NCI-H1930 (cell line): ENCODE measurements at places on chromosomes 3 and 15.

DNA sequence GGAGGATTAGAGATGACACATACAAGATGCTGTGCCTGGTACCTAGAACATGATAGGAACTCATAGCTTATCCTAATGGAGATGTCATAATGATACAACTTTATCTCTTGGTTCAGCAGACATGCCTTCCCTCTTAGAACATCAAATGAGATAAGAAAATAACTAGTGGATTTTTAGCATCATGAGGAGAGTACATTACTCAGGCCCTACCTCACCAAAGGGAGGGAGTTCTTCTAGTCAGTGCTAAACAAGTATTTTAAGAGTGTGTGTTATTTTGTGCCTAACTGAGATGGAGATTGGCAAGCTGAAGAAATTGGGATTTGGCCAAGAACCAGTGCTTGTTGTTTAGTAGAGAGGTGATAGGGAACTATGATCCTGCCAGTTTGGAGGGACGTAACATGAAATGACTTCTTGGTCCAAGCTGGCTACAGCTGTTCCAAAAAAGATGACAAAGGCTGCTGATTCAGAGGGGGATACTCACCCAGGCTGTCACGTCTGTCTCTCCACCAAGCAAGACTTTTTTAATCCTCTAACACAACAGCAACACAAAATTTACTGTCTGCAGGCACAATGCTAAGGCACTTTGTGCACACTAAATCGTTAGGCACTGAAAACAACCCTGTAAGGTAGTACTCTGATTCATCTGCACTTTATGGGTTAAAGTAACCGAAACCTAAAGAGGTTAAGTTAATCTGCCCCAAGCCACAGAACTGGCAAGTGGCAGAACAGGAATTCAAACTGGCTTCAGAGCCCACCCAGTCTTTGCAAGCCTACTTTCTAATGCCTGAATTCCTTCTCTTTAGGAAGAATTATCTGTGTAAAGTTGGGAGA is 126.5 kb downstream of the CMSS1 start:
- DNase-seq, result no peak

- no peak for DNase-seq
Measured at GRCh38 chr3:13010780-13011572, 62.3 kb downstream of the IQSEC1 start.

DNA sequence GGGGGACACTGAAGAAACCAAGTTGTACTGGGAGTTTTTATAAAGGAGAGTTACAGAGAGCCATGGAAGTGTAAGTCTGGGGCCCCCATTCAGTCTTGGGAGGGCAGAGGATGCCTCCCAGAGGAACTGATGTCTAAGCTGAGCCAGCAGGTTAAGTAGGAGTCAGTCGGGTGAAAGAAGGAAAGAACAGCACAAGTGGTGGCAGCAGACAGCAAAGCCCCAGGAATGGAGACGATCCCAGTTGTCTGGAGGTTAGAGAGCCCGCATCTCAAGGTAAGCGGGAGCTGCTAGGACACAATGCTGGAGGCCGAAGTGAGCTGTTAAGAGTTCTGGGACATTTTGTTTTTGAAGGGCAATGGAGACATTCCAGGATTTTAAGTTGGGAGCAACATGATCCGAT is 88.8 kb downstream of the TAMM41 start:
- DNase-seq, result no peak

DNA sequence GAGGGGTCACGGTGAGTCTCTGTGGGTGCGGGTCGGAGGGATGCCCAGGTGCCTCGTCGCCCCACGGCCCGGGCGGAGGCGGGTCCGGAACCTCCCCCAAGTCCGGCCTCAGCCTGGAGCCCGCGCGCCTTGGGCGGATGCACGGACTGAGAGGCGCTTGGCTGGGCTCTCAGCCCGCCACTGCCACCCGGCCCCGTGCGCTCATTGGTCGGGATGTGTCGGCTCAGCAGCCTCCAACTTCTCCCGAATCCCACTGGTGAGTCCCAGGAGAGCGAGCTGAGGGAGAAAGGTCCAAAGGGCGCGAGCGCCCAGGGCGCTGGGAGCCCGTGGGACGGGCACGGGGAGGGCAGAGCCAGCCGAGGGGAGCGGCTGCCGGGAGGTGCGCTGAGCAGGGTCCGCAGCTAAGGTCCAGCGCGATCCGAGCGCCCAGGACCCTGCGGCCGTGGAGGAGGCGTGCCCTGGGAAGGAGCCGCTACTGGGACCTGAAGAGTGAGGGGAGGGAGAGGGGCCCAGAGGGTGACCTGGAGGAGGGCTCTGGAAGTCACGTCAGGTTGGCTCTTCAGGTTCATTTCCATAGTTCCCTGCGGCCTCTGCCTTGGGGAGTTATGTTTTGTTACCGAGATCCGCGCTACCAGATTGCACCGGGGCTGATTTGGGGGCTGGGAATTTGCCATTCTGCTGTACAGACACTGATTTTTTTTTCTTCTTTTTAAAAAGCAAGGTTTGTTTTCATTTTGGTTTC is at the start of gene MME:
TSS of gene MME (plus strand) at position 574 of the 742 bp plus-strand sequence. CDS start 3,849 bp downstream, outside the sequence.
- peak; percentile 8 for DNase-seq

DNA sequence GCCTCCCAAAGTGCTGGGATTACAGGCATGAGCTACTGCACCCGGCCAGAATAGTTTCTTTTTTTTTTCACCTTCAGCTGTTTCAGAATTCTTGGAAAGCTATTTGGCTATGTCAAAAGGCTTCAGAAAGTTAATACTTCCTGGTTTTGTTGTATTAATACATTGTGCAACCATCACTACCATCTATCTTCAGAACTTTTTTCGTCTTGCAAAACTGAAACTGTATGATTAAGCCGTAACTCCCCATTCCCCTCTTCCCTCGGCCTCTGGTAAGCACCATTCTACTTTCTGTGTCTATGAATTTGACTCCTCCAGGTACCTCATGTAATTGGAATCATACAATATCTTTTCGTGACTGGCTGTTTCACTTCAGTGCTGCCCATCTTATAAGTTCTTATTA is 5.2 kb upstream of the NOX5 start:
- no peak for DNase-seq

DNA sequence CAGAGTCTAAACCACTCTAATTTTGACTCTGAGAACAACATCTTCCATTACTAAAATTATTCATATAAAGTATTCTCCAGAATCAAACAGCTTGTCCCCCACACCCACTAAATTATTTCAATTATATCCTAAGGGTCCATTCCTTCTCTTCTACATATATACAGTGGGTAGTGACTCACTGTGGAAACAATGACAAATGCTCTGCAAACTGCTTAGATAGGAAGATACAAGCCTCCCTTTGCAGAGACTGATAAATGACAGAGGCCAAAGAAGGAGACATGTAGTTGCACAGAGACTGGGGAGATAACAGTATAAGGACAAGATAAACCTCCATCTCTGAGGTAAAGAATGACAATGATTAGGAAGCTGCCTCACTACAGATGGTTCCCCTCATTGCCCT is 1087.4 kb downstream of the AGBL1 start:
- no peak for DNase-seq

GRCh38 chr3:11917051-11917450 is 70.4 kb upstream of the TAMM41 start:
- no peak for DNase-seq

DNA sequence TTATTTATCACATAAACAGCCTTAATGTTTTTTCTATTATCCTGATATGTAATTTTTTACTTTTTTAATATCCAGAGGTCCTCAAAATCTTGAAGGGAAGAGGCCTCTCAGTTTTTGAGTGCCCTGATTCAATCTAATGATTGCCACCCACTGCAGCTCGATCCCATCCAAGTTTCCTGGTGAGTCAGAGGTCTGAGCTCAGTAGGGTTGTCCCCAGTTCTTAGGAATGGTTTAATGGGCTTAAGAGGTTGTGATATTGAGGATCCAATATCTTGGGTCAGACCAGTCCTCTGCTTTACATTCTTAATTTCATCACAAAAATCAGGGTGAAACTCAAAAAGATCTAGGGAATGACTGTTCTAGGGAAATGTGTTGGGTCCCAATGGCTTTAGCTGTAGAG is 238.5 kb downstream of the NSUN3 start:
- DNase-seq, result no peak

- no peak for DNase-seq
Measured at GRCh38 chr3:74562558-74563269, 51.7 kb downstream of the CNTN3 start.

- no peak for DNase-seq
Measured at GRCh38 chr3:95511828-95512227, 1302.6 kb upstream of the EPHA6 start.

DNA sequence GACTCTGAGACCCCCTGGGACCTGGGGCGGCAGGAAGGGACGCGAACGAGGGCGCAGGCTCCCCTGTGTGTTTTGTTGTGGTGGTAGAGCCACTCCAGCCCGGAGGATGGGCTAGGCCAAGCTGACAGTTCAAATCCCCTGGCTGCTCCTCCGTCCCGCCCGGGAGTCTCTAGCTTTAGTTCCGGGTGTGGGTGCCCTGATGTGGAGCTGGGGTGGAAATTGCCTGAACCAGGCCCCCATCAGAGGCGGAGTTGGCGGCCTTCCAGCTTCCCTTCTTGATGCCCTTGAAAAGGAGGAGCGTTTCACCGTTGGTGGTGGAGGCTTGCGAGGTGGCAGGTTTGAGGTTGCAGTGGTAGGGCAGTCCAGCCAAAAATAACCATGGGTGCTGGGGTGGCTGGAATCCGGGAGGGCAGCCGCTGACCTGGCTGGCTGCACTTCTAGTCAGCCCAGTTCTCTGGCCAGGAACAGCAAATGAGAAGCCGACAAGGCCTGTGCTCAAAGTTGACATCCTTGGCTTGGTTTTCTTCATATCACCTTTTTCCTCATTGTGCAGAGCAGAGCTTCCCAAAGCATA is 817 bp downstream of the CLK3 start:
- no peak for DNase-seq

- no peak for DNase-seq
Measured at GRCh38 chr15:40051616-40052415, 12.8 kb upstream of the SRP14 start.

DNA sequence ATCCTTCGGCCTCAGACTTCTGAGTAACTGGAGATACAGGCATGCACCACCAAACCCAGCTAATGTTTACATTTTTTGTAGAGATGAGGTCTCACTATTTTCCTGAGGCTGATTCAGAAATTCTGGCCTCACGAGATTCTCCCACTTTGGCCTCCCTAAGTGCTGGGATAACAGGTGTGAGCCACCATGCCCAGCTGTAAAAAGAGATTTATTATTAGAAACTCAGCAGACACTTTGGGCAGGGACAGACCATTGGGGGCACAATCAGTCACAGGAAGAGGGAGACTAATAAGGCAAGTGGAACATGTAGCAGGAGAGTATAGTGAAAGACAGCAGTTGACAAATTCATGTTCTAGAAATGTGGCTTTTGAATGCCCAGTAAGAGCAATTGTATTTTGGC is 249.2 kb downstream of the CBLB start:
- no peak for DNase-seq

DNA sequence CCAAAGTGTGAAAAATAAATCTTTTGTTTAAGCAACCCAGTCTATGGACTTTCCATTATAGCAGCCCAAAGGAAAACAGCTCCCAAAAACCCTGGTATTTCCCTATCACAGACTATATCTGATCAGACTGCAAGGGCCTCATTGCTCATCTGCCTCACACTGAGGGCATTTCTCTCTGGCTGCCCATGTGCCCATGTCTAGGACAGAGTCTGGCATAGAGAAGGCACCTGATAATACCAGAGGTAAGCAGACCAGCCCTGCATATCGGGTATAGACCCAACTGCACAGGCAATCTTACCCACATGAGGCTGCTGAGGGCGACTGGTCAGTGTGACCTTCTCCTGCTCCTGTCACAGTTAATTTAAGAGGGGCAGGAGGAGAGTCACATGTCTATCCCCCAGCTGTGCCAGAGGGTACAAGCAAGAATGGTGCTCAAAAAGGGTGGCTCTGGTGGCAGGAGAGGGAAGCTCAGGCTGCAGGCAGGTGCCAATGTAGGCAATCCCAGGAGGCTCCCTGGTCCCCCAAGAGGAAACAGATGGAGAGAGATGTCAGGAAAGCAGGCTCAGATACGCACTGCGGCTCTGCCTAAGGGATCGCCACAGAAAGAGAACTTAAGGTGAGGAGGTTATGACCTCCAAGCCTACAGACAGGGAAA is 3.1 kb downstream of the CSRNP1 start:
- no peak for DNase-seq

DNA sequence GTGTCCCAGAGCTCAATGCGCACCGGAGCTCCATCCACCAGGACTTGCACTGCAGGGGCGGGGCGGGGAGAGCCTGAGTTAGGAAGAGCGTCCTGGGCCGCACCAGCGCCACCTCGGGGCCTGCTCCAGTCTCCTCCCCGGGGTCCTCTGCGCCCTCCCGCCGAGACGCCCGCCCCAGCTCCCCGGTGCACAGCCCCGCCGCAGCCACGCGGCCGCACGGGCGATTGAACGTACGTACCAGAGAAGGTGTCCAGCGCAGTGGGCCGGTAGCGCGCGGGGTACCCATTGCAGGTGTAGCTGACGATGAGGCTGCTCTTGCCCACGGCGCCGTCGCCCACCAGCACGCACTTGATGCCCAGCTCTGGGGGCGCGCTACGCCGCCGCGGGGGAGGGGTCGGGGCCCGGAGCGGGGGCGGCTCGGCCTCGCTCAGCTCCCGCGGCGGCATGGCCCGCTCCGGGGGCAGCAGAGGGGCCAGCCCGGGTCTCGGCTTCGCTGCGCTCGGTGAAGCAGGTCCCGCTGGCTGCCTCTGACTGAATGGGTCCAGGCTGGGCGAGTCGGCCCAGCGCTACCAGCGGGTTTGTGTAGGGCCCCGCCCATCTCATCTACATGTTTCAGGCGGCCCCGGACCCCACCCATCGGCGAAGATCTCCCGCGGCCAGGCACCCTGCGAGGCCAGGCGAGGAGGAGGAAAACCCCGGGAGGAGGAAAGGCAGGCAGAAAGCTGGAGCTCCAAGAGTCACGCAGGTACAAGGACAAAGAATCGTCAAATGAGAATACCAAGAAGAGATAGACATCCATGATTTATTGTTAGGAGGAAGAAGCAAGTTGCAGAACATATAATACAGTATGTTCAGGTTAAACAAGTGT is at the start of gene RHOV:
TSS of gene RHOV (minus strand) at position 541 of the 868 bp plus-strand sequence. CDS start at position 446, 95 bp downstream.
- peak; percentile 74 for DNase-seq

DNA sequence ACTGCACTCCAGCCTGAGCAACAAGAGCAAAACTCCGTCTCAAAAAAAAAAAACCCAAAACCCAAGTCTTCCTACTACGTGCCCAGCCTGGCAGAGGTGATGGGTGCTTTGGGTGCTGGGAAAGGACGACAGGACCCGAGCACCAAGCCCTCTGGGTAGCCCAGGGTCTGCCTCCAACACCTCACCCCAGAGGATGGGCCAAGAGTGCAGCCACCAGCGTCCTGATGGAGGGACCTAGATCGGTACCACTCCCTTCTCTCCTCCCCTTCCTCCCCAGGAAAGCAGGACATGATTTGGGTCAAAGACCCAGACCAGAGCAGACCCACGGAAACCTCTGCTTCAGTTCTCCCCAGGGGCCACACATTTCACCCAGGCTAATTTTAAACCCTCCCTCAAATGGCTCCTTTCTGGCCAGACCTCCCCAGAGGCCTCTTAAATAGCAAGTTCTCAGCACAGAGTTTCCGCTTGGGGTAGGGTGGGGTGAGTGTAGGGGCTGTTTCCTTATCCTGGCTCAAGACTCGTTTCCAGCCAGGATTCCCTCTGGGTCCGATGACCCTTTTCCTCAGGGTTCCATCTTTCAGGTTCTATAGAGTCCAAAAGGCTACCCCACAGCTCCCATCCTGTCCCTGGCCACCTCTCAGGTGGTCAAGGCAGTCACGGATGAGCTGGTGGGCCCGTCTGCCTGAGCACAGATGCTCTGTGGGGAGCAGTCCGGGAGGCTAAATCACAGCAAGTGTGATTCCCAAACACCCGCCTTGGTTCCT is 20.5 kb downstream of the RBPMS2 start:
- DNase-seq, result no peak
